ENCODE measurements at places on chromosomes 13 and 19.

GRCh38 chr19:5179256-5179655, 161.4 kb downstream of the PTPRS start:
- DNase-seq, result no peak

DNA sequence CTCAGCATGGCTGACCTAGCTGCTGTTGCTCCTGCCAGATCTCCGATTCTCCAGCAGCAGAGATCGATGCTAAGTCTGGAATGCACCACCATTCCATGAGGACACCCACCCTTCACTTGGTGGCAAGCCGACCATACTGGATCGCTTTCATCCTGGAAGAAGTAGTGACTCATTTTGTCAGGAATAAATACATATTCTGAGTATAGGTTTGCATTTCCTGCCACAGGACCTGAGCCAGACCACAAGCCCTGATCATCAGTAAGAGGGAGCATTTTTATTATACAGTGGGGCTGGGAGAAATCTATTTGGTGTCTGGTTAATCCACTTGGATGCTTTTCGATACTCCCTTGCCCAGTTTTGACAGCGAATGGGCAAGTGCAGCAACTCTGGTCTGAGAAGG, 10.9 kb upstream of the KCTD15 start:
- DNase-seq, result no peak

DNA sequence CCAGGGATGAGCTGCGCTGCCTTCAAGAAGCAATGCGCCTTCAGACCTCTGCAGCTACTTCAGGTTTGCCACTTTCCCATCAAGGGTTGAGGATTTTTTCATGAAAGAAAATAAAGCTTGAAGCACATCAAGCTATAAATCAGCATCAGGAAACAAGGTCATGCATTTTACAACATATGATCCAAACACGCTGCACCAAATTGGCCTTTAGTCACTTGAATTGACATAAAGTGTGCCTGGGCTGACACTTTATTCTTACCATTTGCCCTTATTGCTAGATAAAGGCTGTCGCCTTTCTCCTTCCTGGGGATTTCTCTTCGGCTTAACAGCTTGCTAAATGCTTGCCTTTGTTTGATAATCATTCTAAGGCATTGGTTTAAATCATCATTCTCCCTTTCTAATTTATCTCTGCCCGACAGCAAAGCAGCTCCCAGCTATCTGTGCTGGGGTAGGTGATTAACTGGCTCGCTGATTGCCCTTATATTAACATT, 87.7 kb downstream of the LHFPL6 start:
- no peak for DNase-seq

GRCh38 chr13:46726347-46726746, 70.6 kb downstream of the ESD start:
- DNase-seq, result no peak

DNA sequence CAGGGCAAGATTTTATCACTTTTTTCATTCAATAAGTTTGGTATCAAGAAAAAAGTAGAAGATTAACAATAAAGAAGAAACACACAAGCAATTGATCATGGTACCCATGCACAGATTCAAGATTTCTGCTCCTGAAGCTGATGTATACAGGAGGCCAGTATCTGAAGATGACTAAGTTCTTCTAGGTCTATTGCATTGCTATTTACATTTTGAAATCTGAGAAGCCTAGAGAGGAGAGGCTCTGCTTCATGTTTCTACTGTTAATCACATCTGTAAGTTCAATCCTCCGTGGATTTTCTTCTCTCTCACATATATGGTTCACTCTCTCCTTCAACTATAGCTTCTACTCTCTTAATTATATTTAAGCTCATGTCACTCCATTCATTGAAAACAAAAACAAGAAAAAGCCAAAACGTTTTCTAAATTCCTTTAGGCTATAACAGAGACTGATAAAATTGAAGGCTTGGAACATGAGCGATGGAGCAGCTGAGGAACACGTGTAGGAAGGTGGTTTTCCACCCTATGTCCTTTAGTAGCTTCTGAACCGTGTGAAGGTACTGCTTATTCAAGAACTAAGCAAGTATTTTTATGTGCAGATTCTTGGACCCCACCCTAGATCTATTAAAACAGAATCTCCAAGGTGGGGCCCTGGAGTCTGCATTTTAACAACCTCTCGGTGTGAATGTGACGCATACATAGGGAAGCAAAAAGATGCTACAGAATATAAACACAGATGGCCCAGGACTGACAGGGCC, 198.2 kb downstream of the EFNB2 start:
- no peak for DNase-seq

GRCh38 chr13:108060111-108060510, 155.2 kb downstream of the LIG4 start:
- DNase-seq, result no peak

DNA sequence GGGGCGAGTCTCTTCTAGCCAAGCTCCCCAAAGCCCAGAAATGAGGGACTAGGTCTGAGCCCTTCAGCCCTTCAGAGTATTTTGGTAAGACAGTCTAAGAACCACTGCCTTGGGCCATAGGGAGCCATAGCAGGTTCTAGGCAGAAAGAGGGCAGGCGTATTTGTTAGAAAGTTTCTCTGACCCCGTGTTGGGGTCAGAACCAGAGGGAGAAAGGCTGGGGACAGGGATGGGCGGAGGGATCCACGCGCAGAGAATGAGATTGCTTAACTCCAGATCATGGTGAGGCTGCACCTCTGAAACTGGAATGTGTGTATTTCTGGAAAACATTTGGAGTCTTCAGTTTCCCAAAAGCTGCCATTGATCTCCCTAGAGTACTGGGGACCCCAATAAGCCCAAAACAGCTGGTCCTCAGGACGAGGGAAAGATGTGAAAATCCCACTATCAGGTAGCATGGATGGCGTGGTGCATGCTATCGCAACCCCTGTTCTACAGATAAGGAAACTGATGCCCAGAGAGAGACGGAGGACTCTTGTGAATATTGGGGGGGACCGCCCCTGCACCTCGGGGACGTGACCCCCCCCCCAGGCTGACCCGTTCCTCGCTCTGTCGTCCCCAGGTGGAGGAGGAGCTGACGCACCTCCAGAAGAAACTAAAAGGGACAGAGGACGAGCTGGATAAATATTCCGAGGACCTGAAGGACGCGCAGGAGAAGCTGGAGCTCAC, 703 bp upstream of the TPM4 start:
- no peak for DNase-seq

DNA sequence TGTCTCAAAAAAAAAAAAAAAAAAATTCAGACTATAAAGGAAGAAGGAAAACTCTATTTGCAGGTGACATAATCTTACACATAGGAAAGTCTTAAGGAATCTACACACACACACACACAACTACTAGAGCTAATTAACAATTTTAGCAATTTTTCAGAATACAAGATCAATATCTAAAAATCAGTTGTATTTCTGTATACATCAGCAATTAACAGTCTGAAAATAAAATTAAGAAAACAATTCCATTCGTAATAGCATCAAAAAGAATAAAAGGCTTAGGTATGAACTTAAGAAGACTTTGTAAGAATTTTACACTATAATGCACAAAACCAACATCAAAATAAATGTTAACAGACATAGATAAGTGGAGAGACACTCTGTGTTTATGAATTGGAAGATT, 15.6 kb upstream of the CALM3 start:
- DNase-seq, result no peak

- no peak for DNase-seq
Observed at GRCh38 chr13:26017932-26018665, 33.7 kb downstream of the SHISA2 start.

- DNase-seq, result no peak
Observed at GRCh38 chr19:5679289-5680083, 830 bp downstream of the MICOS13 start.

DNA sequence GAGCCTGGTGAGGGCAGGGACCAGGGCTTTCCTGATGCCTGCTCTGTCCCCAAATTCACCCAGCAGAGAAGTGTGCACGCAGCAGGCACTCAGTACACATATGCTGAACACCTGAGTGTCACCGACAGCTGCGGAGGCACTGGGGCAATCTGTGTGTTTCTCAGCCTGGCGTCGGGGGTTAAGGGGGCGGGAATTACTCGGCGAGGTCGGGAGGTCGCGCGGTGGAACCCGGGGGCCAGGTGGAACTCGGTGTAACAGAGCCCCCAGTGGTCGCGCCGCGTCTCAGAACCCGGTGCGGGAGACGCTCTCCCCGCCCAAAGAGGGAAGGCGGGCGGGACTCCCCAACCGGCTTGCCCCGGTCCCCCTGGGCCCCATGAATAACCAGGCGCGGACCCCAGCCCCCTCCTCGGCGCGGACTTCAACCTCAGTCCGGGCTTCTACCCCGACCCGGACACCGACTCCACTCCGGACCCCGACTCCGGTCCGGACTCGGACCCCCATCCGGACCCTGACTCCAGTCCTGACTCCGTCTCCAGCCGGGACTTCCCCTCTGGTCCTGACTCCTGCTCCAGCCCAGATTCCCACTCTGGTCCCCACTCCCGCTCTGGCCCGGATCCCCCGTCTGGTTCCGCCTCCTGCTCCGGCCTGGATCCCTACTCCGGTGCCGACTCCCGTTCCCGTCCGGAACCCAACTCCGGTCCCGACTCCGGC, at the start of gene SELENOV:
SELENOV (plus strand) TSS at position 300 of the 711 bp plus-strand sequence; CDS start at position 374, 74 bp downstream.
- DNase-seq, result peak; percentile 23

- no peak for DNase-seq
Observed at GRCh38 chr13:95620030-95620824, 24.3 kb downstream of the DZIP1 start.

DNA sequence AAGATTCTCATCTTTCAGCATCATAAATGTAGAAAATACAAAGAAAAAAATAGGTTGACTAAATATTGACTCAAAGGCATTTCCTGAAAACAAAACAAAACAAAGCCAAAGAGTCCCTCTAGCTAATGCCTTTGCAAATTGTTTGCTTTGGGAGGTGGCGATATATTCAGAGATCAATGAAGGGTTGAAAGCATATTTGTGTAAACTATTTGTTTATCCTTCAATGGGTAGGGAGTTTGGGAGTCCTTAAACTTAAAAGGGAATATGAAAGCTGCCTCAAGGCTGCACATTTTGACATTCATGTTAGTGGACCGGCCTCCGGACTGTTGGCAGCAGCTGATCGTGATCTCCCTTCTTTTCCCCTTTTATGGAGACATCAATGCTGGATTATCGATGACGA, 257.5 kb downstream of the ITGBL1 start:
- DNase-seq, result no peak

GRCh38 chr19:13827656-13828055, 32.4 kb downstream of the ZSWIM4 start:
- DNase-seq, result no peak

DNA sequence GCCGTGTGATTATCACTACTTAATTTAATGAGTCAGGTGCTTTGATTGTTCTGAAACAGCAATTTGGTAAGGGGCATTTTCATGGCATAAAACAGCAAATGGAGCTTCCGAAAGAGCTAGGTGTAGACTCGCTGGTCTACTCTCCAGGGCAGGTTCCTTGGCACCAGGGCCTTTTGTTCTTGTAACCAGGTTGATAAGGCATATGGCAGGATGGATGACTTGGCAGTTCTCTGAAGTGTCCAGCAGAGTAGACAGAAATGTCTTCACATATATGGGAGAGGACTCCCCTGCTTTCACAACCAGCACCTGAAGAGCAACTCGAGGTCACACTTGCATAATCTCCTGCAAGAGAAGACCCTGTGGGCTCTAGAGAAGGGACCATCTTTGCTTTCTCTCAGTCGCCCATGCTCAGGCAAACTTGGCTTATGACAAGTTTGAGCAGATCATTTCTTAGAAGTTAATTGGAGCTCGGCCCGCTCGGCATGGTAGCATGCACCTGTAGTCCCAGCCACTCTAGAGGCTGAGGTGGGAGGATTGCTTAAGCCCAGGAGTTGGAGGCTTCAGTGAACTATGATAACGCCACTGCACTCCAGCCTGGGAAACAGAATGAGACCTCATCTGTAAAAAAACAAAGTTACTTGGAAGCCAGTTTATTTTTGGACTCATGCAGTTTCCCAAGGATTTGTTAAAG, 23.3 kb upstream of the WASF3 start:
- DNase-seq, result no peak

GRCh38 chr13:50543141-50543540, 300.4 kb downstream of the DLEU7 start:
- DNase-seq, result no peak

- DNase-seq, result no peak
Observed at GRCh38 chr13:26583662-26584061, 26.2 kb downstream of the WASF3 start.
